ENCODE measurements at places on chromosomes 1 and 21.

DNA sequence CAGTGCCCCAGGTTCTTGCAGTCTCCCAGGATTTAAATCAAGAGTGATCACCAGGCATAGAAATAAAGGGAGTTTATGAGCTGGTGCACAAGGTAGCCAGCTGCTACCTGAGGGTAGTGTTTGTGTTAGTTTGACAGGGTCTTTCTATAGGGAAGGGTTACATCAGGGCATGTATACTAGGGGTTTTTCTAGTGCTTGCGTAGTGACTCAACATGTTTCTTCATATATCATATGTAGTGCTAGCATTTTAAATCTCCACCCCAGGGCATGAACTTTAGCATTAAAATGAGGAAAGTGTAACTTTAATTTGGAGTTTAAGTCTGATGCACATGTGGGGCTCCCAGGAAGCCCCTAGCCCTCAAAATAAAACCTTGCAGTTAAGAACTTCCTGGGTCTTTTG is 86.5 kb upstream of the TNR start:
- no peak for DNase-seq

- no peak for DNase-seq
Observed at GRCh38 chr1:163467289-163467688, 145.5 kb downstream of the NUF2 start.

GRCh38 chr1:115530407-115530806 is 111.4 kb upstream of the VANGL1 start:
- no peak for DNase-seq

DNA sequence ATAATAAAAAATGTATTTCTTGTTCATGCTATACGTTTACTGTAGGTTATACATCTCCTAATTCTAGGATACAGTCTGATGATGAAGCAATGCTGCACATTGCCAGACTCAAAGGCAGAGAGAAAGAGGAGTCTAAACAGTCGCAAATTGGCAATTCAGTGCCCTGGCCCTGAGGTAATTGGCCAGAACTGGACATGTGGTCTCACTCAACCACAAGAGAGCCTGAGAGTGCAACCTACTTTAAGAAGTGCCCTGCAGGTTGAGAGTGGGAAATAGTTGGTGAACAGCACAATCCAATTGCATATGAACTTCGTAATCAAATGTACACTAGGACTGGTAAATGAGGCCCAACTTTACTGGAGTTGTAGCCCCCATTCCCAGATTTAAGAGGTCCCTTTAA is 5.0 kb upstream of the SLC35A3 start:
- no peak for DNase-seq

DNA sequence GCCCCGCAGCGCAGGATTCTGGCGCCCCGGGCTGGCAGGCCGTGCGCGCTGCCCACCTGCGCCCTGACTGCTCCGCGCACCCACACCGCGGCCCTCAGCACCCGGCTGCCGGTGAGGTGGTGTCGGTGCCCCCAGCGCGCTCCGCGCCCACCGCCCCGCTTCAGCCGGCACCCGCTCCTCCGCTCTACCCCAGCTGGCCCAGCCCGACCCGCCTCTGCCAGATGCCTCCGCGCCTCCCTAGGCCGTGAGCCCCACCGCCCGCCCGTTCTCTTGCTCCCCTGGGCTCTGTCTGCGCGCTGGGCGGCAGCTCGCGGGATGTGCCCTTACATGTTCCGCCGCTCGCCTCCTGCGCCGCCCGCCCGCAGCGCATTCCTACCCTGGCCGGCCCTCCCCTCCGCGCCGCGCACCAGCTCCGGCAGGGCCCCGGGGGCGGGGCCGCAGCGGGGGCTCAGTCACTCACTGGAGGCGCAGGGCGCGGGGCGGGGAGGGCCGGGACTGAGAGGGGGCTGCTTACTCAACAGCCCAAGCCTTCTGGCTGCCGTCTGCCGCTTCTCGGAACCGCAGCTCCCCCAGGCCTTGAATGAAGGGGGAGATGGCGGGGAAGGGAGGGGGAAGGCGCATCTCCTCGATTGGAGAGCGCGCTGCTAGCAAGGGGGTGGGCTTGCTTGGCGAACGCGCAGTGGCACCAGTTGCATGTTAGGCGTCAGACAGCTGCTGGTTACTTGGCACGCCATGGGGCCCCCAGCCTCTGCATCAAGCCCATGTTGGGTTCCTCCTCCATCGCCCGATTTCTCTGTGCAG is at the start of gene PHLDA3:
TSS of gene PHLDA3 (minus strand) at position 345 of the 801 bp plus-strand sequence. CDS start 402 bp downstream, outside the sequence.
- DNase-seq = peak; percentile 25

DNA sequence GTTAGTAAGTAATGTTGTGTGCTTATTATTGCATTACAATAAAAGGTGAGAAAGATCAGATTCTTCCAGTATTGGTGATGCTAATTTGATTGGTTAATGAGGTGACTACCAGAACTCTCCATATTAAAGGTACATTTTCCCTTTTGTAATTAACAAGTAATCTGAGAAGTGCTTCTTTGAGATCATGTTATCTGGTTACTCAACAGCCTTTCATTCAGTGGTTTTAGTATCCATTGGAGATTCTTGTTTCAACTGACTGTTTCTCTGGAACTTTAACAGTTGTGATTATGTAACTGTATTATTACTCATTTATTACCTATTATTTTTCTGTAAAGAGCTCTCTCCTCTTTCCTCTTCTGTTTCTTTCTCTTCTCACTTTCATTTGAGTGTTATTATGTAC is 86.7 kb downstream of the PEX14 start:
- no peak for DNase-seq

GRCh38 chr1:22101199-22101598 is 41.7 kb downstream of the WNT4 start:
- no peak for DNase-seq

GRCh38 chr21:39330001-39330400 is 16.6 kb upstream of the BRWD1 start:
- DNase-seq = no peak

DNA sequence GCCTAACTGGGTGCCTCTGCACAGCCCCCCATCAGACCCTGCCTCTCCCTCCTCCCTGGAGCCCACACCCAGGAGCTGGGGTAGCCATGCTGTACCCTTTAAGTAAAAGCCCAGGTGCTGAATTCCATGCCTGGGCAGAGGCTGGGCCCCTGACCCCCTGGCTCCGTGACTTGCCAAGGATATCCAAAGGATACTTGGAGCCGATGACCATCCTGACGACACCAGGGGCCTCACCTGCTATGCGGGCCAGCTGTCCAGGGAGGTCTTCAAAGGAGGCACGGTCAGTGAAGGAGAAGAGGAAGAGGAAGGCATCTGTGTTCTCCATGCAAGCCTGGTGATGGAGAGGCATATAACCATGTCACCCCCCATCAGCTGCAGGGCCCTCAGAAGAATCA is 4.7 kb downstream of the CPLANE2 start:
- no peak for DNase-seq

GRCh38 chr1:79478160-79478559 is 471.6 kb upstream of the ADGRL4 start:
- no peak for DNase-seq

DNA sequence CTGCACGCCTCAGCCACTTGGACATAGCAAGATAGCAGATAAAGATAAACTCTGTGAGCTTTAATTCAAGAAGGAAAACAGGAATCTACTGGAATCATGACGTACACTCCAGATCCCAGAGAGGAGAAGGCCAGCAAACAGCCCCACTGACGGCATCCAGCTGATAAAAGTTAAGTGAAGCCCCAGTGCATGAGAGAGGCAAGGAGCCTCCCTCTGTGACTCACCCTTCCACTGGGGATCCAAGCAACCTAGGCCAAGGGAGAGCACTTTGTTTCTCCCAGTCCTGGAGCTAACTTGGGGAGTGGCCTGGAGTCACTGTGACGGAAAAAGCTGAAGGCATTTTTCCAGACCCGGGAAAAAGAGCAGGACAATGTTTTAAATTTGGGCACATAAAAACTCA is 270.0 kb downstream of the AKT3 start:
- no peak for DNase-seq

GRCh38 chr1:13826591-13826990 is 126.6 kb downstream of the PRDM2 start:
- DNase-seq = no peak

DNA sequence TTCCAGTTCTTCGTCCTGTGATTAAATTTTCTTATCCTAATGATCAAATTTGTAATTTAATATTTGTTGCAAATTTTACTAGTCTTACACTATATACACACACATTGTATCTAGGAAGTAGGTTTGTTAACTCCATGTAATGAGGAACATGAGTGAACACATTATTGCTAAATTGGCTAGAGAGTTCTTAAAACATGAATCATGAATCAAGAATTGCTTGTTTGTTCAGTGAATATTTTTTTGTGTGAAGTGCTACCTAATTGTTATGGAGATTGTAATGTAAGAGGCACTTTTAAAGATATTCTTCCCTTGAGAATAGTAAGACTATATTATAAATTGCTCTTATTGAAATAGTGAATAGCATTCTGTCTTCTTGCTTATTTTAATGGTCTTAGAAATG is 4.6 kb downstream of the GPSM2 start:
- no peak for DNase-seq

DNA sequence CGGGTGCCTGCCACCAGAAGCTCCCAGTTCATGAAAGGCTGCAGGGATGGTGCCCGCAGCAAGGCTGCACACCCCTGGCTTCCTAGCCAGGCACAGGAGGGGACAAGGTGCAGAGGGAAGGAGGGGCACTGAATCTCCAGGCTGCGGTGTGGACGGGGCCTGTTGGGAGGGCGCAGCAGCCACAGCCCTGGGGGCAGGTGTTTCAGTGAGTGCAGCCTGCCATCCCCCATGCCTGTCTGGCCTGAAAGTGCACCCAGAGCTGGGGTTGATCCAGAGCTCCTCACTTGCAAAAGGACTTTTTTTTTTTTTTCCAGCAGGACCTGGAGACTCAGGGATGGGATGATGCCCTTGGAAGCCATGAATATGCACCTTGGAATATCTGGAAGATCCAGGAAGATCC is 153.7 kb upstream of the C1orf174 start:
- DNase-seq = no peak

DNA sequence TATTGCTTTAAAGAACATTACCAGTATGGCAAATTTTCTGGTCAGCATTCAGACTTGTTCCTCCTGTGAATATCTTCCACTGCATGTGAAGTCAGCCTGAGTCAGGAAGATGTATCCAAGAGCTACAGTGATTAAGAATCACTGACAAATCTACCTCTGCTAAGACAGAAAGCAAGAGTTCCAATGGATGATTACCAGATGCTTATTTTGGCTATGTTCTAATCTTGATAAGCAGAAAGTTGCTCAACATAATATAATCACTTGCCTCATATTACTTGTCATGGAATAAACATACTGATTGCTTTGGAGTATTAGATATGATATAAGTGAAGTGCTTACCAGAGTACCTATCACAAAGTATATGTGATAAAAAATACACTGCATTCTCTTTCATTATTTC is 738.1 kb downstream of the ADGRL2 start:
- DNase-seq = no peak

GRCh38 chr1:60581455-60582220 is 500.7 kb upstream of the NFIA start:
- no peak for DNase-seq

- no peak for DNase-seq
Observed at GRCh38 chr21:20004367-20004766, 993.8 kb upstream of the NCAM2 start.

- DNase-seq = no peak
Observed at GRCh38 chr1:229412056-229412455, 21.8 kb downstream of the ACTA1 start.

DNA sequence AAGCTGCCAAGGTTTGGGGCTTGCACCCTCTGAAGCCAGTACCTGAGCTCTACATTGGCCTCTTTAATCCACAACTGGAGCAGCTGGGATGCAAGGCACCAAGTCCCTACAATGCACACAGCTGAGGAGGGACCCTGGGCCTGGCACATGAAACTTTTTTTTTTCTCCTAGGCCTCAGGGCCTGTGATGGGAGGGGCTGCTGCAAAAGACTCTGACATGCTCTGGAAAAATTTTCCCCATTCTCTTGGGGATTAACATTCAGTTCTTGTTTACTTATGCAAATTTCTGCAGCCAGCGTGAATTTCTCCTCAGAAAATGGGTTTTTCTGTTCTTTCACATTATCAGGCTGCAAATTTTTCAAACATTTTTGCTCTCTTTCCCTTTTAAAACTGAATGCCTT is 1072.2 kb downstream of the BRINP3 start:
- DNase-seq = no peak
